ENCODE measurements at places on chromosomes 7 and 10. TPM values are rescaled to one million over a fixed set of nuclear protein-coding genes. Genes with fewer than 3 reads are reported as not detected.

DNA sequence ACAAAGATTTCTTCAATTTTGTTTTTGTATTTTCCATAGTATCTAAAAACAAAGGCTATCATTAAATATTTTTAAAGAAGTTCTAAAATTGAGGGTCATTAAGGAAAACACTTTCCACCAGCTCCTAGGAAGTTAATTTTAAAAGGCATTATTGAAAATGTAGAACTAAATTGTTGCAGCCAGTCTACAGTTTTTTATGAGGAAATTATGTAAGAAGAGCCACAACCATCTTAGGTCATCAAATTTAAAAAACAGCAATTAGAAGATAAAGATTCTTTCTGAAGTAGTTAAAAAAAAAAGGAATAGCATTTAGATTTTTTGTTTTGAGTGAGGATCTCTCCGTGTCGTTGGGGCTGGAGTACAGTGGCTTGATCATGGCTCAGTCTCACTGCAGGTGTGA, 161.7 kb downstream of the NRBF2 start:
- H3K27ac ChIP-seq: peak overlapping the region; percentile 54
- H3K36me3 ChIP-seq: no peaks in the 10 kb centered on the region
- no peak overlapping the region for H3K4me3 ChIP-seq
- no peak for DNase-seq
- no peaks in the 10 kb centered on the region for H3K27me3 ChIP-seq

DNA sequence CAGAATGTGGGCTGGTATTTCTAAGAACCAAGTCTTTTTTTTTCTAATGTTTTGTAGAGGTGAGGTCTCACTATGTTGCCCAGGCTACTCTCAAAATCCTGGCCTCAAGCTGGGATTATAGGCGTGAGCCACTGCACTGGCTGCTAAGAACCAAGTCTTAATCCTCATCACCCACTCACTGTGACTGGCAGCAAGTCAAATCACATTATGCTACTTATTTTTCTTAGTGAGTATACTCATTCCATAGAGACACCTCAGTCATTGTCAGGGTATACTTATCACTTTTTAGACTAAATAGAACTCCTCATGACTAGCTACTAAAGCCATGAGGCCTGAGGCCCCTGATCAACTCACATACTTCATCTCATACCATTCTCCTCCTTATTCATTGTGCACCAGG, 116.1 kb downstream of the STRA8 start:
- no peak overlapping the region for H3K4me3 ChIP-seq
- DNase-seq: no peak
- no peak overlapping the region for H3K27ac ChIP-seq
- no peaks in the 10 kb centered on the region for H3K27me3 ChIP-seq
- H3K4me1 ChIP-seq: no peaks in the 10 kb centered on the region

HMX3 gene
- total RNA-seq: not detected

TAS2R41 gene
- 0.29 TPM for total RNA-seq

- DNase-seq: no peak
- no peaks in the 10 kb centered on the region for H3K36me3 ChIP-seq
- H3K4me1 ChIP-seq: peaks cover 35% of the 10 kb centered on the region
- no peak overlapping the region for H3K4me3 ChIP-seq
- no peaks in the 10 kb centered on the region for H3K27me3 ChIP-seq
These were observed 40.6 kb upstream of the NPFFR1 start for GRCh38 chr10:70324339-70324861.

LIPM gene
- not detected for total RNA-seq

LRRC27 gene
- total RNA-seq: 4.4 TPM

DNA sequence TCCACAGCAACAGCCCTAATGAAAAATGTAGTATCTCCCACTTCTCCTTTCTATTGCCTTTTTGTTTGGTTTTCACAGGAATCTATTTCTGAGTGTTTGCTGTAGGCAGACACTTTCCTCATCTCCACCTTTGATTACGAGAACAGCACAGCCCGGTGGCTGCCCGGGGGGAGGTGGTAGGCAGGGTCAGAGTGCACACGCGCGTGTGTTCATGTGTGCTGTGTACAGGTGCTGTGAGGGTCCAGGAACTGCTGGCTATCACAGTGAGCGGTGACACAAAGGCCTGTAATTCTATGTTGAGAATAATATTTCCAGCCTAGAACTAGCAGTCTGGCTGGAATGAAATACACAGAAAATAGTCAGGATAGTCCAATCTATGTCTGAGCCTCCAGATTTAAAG, 212.8 kb downstream of the ADARB2 start:
- peaks cover 1% of the 10 kb centered on the region for H3K27me3 ChIP-seq
- no peaks in the 10 kb centered on the region for H3K36me3 ChIP-seq
- H3K4me1 ChIP-seq: no peaks in the 10 kb centered on the region
- no peak overlapping the region for H3K27ac ChIP-seq

DNA sequence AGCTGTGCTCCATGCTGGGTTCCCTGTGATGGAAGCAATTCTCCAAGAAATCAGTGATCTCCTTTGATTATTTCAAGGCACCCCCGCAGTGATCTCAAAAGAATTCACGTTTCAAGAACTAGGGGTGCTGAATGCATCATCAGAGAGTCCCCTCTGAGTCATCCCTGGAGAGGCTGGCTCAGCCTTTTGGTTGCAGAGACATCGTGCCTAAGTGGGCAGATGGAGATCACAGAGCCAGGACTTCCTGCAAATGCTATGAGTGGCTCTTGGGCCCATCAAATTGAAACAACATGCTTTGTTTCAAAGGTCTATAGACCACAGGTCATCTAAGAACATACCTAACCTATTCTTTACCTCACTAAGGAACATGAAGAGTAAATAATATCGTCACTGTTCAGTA, 41.5 kb upstream of the PLEKHA1 start:
- H3K36me3 ChIP-seq: no peaks in the 10 kb centered on the region
- peaks cover 21% of the 10 kb centered on the region for H3K27me3 ChIP-seq
- peaks cover 4% of the 10 kb centered on the region for H3K4me1 ChIP-seq
- H3K27ac ChIP-seq: no peak overlapping the region

- H3K4me3 ChIP-seq: no peak overlapping the region
- peaks cover 4% of the 10 kb centered on the region for H3K36me3 ChIP-seq
- H3K27ac ChIP-seq: no peak overlapping the region
- peaks cover 5% of the 10 kb centered on the region for H3K4me1 ChIP-seq
These were observed 16.8 kb upstream of the DPYSL4 start for GRCh38 chr10:132169766-132170560.

GRCh38 chr10:16848562-16849154, 31.4 kb upstream of the RSU1 start:
- DNase-seq: no peak
- H3K4me1 ChIP-seq: no peaks in the 10 kb centered on the region
- H3K27ac ChIP-seq: no peak overlapping the region
- no peak overlapping the region for H3K4me3 ChIP-seq

MAT1A gene
- not detected for total RNA-seq

GRCh38 chr7:8134089-8134733, 127.8 kb downstream of the ICA1 start:
- H3K4me3 ChIP-seq: peak overlapping the region; percentile 43
- DNase-seq: peak; percentile 32
- H3K27me3 ChIP-seq: no peaks in the 10 kb centered on the region
- H3K36me3 ChIP-seq: peaks cover 8% of the 10 kb centered on the region
- H3K4me1 ChIP-seq: peaks cover 55% of the 10 kb centered on the region
- peak overlapping the region; percentile 89 for H3K27ac ChIP-seq

CRYGN gene
- total RNA-seq: 0.25 TPM

SERPINE1 gene
- 0.27 TPM for total RNA-seq

DNA2 gene
- 28.4 TPM for total RNA-seq

DNA sequence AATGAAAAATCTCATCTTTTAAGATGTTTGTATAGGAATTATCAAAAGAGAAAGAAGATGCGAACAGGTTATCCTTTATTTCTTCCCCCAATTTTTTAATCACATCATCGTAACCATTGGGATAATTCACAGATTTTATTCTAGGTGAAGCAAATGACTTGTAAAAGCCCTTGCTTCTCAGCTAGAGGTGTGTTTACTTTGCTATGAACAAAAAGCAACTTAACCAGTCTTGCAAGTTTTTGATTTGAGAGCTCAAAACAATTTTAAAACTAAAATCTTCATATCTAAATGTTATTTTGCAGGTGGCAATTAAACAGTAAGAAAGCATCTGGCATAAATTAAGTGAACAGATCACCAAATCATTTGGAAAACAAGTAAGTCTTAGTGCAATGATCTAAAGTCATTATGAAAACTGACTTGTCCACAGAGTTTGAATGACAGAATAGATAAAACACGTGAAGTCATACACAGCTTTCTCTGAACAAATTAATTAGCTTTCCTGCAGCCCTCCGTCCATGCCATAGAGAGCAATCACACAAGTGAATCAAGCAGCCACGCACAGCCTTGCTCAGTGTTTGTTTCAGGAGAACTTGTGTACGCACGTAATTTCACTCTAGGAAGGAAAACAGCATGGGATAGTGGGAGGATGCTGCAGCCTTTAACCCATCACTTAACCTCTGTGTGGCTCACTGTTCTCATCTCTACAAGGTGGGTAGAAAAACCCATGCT, 85.0 kb upstream of the ZNF800 start:
- no peak overlapping the region for H3K27ac ChIP-seq
- DNase-seq: no peak
- H3K4me3 ChIP-seq: no peak overlapping the region
- no peaks in the 10 kb centered on the region for H3K4me1 ChIP-seq

DNA sequence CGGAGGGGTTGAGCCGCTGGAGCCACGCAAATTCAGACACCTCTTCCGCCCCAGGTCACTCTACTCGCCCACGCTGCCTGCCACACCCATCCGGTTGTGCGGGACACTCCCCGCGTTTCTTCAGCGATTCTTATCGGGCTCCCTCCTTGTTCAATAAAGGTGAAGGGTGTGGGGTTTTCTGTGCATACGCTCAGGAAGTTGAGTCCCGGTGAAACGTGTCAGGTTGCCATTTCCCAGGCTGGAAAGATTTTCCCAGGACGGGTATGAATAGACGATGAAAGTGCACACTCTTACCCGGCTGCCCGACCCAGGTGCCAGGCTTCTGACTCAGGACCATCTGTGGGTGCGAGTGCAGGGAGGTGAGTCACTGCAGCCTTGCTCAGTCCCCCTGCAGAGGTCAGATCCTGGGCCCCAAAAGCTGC, 22.0 kb downstream of the KLF6 start:
- no peak for DNase-seq
- peaks cover 83% of the 10 kb centered on the region for H3K4me1 ChIP-seq
- H3K36me3 ChIP-seq: peaks cover 6% of the 10 kb centered on the region
- H3K27ac ChIP-seq: no peak overlapping the region
- no peak overlapping the region for H3K4me3 ChIP-seq

CNTNAP2 gene
- total RNA-seq: not detected

DNA sequence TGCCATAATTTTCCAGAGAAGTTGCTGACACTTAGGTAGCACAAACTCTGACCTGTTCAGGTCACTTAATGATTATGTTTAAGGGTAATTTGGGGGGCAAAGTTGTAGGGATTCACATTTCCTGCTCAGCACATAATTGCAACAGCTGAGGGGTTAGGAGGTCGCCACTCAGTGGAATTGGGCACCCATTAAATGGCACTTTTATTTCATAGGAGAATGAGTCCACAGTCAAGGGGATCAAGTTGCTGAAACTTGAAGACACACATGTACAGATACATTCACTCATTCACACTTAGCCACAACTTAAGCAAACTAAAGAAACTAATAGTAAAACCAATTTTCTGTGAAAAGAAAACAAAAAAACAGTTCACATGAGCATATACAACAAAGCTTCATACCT, 1.5 kb downstream of the PCDH15 start:
- no peaks in the 10 kb centered on the region for H3K27me3 ChIP-seq
- no peaks in the 10 kb centered on the region for H3K4me1 ChIP-seq
- DNase-seq: no peak
- H3K36me3 ChIP-seq: no peaks in the 10 kb centered on the region
- no peak overlapping the region for H3K4me3 ChIP-seq
- no peak overlapping the region for H3K27ac ChIP-seq
